ENCODE measurements at places on chromosomes 5 and 9.

DNA sequence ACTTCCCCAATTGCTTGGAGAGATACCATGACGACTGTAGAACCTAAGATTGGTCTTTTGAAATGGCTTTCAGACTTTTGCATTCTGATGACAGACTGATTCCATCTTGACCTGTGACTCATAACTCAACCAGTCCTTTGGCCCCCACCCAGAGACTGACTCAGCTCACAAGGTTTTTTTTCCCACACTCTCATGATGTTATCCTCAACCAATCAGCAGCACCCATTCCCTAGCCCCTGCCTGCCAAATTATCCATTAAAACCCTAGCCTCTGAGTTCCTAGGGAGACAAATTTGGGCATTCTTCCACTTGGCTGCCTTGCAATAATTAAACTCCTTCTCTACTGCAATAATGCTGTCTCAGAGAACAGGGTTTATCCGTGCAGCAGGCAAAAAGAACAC, 1263.3 kb upstream of the CDH9 start:
- peak; percentile 81 for DNase-seq

DNA sequence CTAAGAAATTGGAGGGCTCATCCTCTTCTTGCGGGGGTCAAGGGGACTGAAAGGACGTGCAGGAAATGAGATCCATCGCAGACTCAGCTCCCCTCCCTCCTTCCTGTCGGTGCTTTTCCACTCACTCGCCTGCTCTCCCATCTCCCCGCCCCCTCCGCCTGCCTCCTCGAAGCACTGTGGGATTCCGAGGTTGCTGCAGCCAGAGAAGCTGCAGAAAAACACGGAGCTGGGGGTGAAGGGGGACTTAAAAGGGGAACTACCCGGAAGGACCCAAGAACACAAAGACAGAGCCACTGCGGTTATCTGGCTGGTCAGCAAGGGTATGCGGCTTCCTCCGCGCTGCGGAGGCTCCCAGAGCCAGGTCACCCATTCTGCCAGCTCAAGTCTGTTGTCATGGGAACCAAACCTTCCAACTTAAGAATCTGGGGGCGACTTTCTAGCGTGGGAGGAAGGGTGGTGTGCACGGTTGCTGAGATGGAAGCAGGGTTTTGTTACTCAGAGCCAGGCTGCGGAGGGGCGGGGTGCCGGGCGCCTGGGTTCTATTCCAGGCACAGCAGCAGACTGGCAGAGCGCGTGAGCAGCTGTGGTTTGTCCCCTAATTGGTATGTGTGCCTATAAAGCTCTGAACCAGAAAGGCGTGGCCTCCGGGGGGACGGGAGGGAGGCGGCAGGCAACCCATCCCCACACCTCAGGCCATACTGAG, 24.9 kb downstream of the PCDHGC5 start:
- peak; percentile 87 for DNase-seq

DNA sequence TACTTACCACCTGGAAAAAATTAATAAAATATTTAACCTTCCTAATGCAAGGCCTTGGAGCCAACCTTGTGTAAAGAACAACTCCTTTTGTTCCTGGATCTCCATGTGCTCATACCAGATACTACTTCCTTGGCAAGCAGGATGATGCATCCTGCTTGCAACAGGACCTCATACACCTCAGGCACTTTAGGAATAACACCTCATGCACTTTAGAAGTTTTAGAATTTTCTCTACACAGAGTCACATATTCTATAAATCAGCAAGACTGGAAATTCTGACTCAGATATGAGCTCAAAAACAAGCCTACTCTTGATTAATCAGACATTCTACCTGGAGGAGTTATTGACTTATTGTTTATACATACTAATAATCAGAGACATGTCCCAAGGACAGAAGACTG, 209.6 kb upstream of the CDH10 start:
- no peak for DNase-seq

DNA sequence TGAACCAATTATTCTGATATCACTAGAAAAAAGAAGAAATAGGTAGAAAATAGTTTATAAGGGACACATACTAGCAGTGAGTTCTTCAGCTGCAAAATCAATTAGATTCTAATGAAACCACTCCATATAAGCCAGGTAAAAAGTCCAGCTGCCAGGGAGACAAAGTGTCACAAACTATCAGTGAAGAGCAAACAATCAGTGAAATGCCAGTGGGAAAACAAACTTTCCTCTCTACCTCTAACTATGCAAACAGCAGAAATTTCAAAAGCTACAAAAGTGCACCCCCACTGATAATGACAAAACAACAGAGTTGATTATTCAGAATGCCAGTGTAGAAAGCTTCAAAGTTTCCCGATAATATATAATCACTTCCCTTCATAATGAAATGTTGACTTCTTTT, 637.2 kb upstream of the ITGA1 start:
- no peak for DNase-seq

- peak; percentile 28 for DNase-seq
These were observed 3.0 kb downstream of the GDNF start for GRCh38 chr5:37836592-37837413.

GRCh38 chr5:76305269-76305668, 97.8 kb upstream of the IQGAP2 start:
- DNase-seq, result no peak

GRCh38 chr5:112908854-112909253, 13.2 kb downstream of the REEP5 start:
- DNase-seq, result peak; percentile 23

- no peak for DNase-seq
These were observed 31.9 kb downstream of the BARHL1 start for GRCh38 chr9:132614324-132614723.

GRCh38 chr9:121861501-121862180, 210.2 kb downstream of the DAB2IP start:
- DNase-seq, result peak; percentile 64

DNA sequence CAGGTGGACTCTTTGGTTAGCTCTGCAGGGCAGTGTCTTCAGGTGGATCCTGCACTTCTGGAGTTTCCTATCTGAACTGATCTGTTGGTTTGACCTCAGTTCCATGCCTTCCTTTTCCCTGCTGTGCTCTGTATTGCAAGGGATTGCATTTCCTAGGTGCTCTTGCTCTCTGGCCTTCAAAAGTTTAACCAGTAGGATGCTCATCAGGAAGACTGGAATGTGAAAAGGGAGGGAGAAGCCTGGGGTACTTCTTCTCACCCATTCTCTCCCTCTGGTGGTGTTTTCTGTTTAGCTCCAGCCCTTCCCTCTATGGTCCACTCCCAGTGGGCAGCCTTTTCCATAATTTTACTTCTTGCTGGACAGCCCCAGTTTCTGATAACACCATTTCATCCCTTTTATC, 78.5 kb downstream of the ZNF618 start:
- peak; percentile 2 for DNase-seq

- DNase-seq, result no peak
These were observed 29.8 kb downstream of the ADAMTS2 start for GRCh38 chr5:179315356-179315890.

- no peak for DNase-seq
These were observed 21.3 kb downstream of the HMCN2 start for GRCh38 chr9:130286781-130287428.

DNA sequence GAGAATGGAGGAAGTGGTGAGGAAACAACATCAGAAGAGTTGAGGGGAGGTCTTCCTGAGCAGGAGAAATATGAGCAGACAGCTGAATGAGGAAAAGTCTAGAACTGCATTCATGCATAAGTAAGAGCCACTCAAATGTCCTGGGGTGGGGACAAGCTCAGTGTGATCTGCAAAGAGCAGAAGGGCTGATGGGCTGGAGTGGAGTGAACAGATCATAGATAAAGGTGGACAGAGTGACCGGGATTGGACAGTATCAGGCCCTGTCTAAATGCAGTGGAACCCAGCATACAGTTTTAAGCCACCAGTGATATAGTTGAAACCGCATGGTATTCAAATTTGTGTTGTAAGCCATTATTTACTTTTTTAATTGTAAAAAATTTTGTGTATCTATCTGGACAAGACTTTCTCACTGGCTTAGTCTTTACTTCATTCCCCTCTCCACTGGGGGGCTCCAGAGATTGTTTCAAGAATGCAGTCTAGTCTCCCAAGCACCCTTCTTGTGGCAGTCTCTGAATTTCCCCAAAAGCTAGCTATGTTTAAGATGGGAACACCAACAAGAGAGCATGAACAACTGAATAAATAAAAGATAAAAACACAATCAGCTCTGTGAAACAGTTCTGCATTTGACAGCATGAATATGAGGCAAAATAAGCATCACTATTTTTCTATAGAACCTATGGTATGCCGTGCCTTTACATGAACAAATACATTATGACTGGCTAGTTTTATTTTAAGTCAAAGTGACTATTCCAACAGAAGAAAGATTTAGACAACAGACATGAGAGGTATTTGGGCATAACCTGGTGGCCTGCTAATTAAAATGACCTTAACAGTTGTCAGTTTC, 10.7 kb upstream of the STK32A start:
- peak; percentile 51 for DNase-seq

DNA sequence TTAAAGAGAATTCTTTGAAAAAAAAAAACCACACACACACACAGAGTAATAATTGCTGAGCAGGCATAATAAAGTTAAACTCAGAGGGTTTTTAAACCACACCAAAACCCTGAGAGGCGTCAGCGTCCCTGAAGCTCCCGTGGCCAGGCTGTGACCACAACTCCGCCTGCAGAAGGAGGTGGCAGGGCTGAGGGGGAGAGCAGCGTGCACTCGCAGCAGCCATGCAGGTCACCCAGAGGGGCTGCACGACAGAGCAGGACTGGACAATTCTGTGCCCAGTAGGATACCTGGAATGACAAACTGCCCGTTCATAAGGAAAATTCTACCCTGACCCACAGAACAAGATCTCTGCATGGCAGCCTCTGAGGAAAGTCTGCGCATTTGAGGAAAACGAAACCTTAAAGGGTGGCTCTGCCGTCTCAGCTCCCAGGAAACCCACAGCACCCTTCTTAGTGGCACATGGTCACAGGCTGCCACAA, 44.0 kb downstream of the ROR2 start:
- DNase-seq, result no peak

DNA sequence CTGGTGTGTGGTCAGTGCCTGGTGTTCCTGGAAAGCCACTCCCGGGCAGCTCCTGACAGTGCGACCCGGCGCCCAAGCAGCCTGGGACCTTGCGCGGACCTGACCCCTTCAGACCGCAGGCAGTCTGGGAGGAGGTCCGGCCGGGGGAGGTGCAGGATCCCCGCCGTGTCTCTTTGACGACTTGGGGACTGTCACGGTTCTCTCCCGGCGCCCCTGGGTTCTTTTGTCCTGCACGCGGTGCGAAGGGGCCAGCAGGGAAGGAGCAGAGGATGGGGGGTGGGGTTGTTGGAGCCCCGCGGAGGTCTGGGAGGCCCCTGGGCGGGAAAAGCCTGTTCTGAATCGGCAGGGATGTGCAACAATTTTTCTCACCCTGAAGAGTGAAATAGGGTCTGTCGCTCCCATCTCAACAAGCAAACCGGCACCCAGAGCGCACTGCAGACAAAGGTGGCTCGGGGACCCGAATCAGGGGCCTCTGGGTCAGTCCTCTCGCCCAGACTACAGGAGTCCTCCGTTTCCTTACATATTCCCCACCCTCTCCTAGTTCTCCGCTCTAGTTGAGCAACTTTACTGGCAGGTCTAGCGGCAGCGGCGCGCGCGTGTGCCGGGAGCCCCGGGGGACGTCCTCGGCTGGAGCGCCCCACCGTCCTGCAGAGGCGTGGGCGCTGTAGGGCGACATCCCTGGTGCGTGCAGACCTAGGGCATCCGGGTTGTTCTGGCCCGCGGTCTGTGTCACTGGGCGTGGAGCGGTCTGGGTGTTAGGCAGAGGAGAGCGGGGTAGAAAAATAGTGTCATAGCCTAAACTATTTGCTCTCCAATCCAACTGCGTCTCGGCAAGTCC, 1.2 kb downstream of the VCAN start:
- DNase-seq, result peak; percentile 37

GRCh38 chr5:24226479-24226878, 418.3 kb downstream of the CDH10 start:
- DNase-seq, result peak; percentile 28

DNA sequence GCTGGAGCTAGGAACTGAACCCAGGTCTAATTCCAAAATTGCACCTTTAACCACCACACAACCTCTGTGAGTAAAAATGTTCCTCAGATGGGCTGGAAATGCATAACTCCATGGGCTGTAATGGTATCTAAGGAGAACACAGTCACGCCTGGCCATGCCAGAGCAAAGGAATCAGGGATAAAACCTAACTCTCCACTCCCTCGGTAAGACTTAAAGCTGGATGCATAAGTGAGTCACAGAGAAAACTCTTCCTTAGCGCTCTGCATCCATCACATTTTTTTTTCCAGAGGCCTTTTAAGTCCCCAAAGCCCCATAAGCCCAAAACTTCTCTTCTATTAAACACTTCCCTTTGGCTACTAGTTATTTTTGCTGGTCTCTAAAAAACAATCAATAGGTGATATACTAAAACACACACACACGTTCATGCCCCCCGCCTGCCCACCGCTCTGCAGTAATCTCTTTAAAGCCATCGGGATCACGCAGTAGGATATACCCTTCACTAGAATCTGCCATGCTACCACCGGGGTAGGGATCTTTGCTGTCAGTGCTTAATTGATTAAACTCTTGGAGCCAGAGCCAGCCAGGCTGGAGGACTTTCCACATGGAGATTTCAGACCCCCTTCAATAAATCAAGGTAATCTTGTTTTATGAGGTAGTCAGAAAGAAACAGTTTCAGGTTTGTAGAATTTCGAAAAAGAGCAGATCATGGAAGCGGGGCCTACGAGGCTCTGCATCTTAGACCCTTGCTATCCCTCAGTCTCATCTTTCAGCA, 212.9 kb downstream of the MAPKAP1 start:
- DNase-seq, result no peak
